ENCODE measurements at places on chromosomes 4 and X.

DNA sequence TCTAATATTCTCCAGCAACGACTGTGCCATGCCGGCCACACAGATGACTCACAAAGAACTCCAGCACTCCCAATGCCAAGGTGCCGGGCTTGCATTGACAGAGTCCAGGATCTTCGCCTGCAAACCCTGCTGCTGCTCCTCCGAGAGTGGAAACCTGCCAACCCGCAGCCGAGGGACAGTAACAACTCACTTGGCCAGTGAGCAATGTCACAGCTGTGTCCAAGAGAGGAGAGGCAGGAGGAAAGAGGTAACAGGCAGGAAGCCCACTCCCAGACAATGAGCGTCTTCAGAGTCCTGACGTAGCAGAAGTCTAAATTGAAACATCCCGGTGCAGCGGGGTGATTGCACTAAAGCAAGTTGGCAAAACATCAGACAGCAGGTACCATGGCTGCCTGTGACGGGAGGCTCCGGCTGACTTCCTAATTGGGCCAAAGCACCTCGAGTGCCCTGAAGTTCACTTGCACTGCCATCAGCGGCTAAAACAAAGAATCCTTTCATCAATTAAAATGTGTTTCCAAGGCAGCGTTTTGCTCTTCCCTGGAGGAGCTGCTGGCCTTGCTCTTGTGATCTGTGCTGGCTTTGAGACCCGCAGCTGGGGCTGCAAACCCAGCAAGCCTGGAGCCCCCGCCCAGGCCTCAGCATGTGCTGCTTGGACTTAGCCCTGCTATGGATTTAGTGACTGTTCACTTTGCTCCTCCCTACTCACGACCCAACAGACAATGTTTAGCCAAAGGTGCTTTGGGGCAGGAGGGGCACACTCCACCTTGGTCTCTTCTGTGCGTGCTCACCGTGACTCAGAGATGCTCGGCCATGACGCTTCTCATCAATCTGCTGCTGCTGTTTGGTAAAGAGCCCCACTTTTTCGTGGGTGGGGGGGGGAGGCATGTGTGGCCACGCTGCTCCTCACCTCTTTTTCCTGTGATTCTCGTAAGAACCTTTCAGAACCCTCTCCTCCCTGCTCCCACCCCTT, 36.5 kb downstream of the DCTD start:
- DNase-seq, result no peak

GRCh38 chr4:138344851-138345250, 102.7 kb upstream of the SLC7A11 start:
- no peak for DNase-seq

DNA sequence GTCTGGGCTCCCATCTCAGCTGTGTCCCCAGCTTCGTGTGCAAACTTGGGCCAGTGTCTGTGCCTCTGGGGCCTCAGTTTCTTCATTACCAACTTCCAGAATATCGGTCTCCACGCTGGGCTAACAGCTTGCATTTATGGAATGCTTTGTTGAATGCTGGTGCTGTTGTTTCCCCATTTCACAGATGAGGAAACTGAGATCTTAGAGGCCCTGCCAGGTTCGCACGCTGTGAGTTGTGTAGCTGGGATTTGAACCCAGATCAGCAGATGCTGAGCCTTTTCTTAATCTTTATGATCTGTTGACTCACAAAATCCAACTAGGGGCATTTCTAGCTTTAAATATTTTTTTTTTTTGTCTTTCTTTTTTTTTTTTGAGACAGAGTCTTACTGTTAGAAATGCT, 101.5 kb upstream of the STX18 start:
- no peak for DNase-seq

DNA sequence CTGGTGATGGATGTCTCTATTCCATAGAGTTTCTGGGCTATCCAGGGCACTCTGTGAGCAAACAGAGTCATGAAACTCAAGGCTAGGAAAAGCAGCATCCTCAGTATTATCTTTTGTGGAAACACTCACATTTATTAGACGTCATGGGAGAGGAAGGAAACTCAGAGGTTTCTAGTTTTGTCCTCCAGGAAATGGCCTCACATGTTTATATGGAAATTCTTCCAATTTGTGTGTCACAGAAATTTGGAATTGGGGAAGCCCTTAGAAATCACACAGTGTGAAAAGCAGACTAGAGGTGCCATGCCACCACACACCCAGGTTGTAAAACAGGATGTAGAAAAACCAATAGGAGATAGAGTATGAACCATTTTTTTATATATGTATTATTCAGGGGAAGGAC, 31.1 kb downstream of the IDS start:
- no peak for DNase-seq

DNA sequence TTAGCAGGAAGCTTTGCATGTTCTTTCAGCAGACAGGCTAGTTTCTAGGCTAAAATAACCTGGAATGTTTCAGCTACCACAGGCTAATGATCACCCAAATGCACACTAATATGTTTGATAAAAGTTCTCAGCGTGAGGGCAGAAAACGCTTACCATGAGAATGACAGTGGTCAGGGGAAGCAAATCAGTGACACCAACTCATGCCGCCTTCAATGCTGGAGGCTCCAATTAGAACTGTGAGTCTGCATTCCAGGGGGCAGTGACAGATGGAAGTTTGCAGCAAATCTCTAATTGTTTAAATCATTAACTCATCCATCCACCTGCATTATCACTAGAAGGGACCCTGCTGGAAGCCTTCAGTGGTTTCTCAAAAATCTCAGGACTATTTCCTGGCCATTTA, 43.2 kb downstream of the ANOS1 start:
- DNase-seq, result no peak

- no peak for DNase-seq
Measured at GRCh38 chrX:2464677-2465166, 36.1 kb downstream of the DHRSX start.

GRCh38 chr4:56302760-56303159, 84.5 kb downstream of the AASDH start:
- DNase-seq, result no peak

DNA sequence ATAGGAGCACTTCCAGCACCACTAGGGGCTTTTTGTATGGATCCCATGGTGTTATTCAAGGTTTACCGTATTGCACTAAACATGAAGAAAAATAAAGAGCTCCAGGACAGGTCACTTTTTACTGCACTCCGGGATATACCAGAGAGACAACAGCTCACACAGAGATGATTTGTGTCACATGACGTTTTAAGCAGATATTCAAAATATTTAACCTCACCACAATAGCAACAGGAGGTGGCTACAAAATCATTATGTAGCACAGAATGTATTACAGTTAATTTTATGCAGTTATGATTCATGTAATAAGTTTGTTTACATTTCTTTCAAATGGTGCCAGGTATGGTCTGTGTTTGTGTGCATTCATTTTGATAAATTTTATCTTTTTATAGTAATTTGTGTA, 100.6 kb downstream of the LUZP4 start:
- DNase-seq, result no peak

DNA sequence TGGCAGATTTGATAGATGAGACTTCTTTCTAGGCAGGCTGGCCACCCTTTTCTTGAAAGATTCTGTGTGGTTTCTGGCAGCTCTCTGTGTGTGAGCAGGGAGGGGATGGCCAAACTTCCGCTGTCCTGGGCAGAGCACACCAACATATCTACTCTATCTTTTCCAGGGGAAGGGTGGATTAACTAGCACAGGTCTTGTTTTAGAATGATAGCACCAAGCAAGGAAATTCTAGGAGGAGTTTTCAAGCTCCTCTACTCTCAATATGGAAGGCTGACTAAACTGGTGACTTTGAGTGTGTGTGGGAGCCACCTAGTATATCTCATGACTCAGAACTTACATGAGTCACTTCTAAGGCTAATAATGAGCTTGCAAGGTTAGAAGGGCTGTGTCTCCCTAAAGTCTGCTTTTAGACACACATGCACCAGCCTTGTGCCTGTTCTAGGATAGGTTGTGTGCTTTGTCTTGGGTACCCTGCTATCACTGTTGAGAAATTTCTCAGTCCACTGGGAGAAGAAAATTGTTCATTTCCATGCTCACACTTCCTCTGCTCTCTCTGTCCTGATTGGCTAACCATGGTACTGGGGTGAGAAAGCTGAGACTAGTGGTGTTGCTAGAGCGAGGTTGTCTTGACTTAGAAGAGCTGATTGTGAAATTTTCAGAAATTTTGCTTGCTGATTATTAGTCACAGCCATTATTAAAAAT, 72.9 kb downstream of the YIPF6 start:
- DNase-seq, result no peak

GRCh38 chr4:173074501-173074946, 94.1 kb upstream of the GALNT7 start:
- DNase-seq, result no peak

DNA sequence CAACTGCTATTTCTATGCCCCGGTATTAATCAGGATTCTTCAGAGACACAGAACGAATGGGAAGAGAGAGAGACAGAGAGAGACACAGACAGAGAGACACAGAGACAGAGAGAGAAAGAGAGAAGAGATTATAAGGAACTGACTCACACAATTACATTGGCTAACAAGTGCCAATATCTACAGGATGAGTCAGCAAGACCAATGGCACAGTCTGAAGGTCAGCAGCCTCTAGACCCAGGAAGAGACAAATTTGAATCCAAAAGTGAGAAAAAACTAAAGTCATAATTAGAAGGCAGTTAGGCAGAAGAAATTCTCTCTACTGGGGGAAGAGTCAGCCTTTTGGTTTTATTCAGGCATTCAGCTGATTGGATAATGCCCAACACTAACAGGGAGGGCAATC, 187.3 kb downstream of the MAB21L2 start:
- no peak for DNase-seq

- DNase-seq, result no peak
Measured at GRCh38 chr4:48041535-48042137, 25.1 kb downstream of the NIPAL1 start.

DNA sequence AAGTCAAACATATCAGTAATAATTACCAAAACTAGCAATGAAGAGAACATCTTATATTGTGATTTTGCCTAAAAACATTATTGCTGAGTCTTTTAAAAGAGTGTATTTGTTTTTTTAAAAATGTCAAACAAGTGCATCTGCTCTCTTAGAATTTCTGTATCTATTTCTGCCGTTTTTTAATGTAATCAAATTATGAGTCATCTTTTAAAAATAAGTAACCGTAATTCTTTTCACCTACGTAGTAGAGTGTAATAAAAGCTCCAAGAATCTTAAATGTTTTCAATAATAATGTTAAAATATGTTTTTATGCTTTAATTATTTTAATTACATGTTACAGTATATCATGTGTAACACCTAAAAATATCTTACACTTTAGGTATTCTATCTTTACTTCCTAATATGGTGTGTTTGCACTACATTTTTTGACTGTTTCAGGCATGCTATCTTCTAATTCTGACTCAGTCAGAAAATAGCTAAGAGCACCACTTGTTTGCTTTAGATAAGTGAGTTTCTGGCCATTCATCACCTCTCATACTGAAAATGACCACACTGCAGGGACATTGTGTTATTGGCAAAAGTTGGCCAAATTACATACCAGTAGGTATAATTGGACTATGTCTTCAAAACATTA, 368.5 kb downstream of the PCDH7 start:
- no peak for DNase-seq

- no peak for DNase-seq
Measured at GRCh38 chrX:148537556-148538182, 37.3 kb downstream of the AFF2 start.

DNA sequence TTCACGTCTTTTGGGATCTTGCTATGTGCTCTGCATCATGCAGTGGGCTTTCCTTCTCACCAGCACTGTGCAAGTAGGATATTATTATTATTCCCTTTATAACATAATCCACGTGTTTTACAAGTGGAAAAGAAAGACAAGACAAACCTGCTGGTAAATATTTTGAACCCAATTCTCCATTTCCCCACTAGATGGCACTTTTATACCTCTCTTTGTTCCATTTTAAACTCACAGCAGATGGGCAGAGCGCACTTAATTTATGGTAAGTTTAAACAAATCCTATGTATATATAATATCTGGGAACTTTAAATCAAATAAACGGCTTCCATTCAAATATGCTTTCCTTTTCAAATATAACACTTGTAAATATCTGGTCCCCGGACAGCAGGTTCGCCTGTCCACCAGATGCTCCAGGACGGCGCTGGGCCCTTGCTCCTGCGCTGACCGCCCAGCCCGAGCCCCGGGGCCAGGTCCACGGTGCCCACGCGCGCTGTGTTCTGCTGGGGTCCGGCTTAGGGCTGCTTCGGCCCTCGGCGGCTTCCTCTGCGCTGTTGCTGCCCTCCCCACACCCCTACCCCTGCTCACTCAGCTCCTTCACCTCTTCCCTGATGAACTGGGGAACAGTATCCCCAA, 31.1 kb downstream of the F11 start:
- no peak for DNase-seq

GRCh38 chrX:103423955-103424638, 47.8 kb downstream of the BEX3 start:
- DNase-seq, result no peak

- DNase-seq, result no peak
Measured at GRCh38 chr4:169210504-169211118, 60.1 kb downstream of the SH3RF1 start.

DNA sequence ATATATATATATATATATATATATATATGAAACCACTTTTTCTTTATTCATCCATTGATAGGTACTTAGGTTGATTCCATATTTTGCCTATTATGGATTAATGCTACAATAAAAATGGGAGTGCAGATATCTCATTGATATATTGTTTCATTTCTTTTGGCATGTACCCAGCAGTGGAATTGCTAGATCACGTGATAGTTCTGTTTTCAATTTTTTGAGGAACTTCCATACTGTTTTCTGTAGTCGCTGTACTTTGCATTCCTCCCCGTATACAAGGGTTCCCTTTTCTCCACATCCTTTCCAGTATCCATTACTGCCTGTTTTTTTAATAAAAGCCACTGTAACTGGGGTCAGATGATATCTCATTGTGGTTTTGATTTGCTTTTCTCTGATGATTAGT, 124.6 kb downstream of the GABRB1 start:
- DNase-seq, result no peak

DNA sequence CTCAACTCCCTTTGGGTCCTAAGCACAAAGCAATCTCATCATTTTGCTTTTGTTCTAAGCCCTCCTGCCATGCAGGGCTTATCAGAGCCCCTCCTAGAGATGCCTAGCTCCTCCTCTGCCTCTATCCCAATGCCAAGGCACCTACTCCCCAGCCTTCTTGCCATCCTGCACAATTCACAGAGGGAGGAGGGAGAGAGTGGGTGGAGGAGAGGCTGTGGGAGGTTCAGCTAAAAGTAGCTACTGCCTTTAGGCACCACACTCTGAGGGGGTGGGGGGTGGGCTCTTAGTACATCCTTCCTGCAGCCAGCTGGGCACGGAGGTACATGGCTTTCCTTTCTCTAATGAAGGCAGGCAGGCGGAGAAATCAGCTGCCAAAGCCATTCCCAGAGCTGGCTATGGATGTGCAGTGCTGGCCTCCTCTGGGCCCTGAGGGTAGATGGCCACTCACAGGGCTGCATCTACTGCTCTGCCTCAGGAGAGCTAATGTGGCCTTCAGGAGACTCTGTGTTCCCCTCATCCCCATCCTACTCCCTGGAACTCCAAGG, 40.1 kb downstream of the ARHGEF9 start:
- DNase-seq, result no peak

DNA sequence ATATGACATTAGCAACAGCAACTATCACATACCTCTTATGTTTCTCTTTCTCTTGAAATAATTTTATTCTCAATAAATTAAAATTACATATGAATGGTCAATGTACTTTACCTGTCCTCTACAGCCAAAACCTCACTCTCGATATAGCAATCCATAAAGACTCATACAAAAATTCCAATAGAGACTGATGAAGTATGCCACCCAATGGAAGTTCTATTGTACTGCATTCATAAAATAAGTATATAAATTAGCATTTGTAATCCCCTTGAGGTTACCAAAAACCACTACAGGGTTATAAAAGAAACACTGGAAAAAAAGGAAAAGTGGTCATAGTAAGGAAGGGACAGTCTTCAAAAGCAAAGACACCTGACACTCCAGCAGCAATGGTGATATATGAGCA, 32.8 kb downstream of the CLDN2 start:
- no peak for DNase-seq

GRCh38 chrX:64188901-64189300, 16.6 kb downstream of the AMER1 start:
- no peak for DNase-seq

Measured in CD4-positive, alpha-beta T cell treated with Interleukin-6 at 100 ng/mL for 8 hours (primary cell).